GM12891 (cell line): ENCODE measurements at places on chromosomes 7 and 10.

DNA sequence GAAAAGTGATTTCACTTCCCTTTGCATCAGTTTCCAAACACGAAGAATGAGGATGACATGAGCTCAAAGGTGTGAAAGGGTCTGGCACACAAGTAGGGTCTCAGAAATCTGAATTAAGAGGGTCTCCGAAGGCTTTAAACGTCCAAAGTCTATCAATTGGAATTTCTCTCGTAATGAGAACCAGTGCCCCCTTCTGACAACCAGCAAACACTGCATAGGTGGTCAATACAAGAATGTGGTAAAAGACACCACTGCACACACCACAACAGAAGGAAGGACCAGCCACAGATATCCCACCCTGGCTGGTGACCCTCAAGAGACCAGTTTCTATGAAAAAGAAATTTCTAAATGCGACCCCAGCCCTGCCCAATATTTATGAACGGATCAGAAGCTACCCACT, 78.1 kb downstream of the CALN1 start:
- no peak for DNase-seq

GRCh38 chr10:29757551-29758297, 123.0 kb upstream of the SVIL start:
- DNase-seq = no peak

- no peak for DNase-seq
Measured at GRCh38 chr10:133306941-133307379, 1.7 kb downstream of the TUBGCP2 start.

DNA sequence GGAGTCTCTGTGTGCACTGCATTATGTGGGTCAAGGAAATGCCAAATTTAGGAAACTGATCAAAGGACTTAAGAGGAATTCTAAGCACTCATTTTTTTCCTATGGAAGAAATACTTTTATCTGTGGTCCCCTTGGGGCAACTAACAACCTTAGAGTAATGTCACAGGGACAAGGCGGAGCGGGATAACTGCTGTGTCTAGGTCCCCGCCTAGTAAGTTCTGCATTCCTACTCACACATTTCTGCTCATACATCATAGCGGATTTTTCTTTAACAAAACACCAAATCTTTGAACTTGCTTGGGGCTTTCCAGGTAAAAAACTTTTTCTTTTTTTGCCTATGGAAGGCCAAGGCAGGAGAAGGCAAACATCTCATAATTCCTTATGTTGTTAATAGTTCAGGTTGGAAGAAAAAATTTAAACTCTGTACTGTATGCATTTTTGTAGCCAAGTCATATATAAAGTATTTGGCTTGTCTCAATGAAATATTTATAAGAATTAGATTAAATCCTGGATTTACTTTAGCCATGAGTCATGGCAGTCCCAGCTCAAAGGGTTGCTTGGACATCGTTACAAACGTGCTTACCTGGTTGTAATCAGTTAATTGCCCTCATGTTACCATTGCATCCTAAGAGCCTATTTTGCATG, 285.0 kb downstream of the PHTF2 start:
- DNase-seq = no peak

GRCh38 chr10:71938211-71938610, 26.0 kb upstream of the CHST3 start:
- no peak for DNase-seq

DNA sequence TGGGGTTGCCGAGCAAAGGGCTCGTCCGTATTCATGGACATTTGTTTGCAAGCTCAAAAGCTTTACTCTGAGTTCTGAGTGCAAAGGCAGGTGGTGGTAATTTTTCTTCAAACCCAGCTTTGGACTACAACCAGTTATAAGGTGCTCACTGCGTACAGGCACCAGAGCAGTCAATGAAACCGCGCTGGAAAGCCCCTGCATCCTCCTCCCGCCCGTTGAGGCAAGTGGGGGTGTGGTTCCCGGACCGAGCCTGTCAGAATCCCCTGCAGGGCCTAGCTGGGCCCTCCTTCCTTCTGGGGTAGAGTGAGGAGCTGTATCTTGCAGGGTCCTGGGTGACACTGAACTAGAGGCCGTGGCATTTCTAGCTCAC, 22.3 kb downstream of the AMZ1 start:
- peak; percentile 67 for DNase-seq

DNA sequence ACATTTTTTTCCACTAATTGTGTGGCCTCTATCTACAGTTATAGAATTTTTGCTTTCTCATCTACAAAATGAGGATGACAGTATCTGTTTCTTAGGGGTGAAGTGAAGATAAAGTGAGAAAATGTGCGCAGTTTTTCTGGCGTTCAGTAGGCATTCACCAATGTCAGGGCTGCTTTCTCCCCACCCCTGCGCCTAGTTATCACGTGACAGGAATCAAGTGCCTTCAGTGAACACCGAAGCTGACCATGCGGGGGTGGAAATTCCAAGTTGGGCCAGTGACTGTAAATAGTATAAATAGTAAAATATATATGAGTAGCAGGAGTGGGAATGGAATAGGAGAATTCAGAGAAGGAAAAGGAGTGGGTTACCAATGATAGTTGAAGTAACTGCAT, 77.4 kb downstream of the TAF3 start:
- no peak for DNase-seq

- no peak for DNase-seq
Measured at GRCh38 chr7:22853674-22854157, 31.1 kb upstream of the TOMM7 start.

DNA sequence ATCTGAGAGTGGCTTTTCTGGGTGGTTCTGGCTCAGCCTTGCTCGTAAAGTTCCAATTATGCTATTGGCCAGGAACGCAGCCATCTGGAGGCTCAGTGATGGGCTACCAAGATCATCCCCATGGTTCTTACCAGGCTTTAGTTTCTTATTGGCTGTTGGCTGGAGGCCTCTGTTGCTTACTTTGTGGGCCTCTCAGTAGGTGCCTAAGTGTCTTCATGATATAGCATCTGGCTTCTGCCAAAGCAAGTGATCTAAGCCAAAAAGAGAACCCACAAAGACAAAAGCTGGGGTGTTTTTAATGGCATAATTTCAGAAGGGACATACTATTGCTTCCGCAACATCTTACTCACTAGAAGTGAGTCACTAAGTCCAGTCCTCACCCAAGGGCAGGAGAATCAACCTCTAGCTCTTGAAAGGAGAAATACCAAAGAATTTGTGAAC, 132.0 kb upstream of the MDFIC start:
- no peak for DNase-seq

GRCh38 chr7:16084370-16084769, 337.0 kb downstream of the CRPPA start:
- no peak for DNase-seq

DNA sequence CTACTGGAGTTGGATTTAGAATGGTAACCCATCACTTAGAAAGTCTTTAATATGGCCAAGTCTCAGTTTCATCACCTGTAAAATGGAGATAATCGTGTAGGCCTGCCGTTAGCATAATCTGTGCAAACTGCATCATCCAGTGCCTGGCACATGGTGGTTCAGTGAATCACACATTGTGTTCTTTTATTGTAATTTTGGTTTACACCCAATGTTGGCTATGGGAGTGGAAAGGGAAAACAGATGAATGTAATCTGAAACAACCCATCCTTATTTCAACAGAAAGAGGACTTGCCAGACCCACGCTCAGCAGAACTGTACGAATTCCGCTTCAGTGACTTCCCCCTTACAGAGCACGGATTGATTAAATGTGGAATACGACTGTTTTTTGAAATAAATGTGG, 27.5 kb downstream of the PDE6C start:
- DNase-seq = no peak

DNA sequence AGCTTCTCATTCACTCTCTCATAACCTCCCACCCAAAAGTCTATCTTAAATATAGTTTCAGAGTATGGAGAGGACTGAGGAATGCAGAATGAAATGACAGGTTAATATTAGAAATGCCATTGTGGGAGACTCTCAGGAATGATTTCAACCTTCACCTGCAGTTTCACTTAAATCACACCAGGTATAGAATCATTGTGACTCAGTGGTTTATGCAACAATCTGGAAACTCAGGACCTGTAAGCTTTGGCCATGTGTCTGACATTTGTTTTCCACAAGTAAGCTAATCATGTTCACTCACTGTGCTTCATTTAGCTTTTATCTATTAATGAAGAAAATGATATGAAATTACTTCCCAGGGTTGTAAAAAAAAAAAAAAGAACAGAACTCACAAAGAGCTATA, 8.7 kb upstream of the PTPN12 start:
- DNase-seq = no peak

GRCh38 chr7:134891262-134891695, 95.0 kb upstream of the AGBL3 start:
- no peak for DNase-seq

DNA sequence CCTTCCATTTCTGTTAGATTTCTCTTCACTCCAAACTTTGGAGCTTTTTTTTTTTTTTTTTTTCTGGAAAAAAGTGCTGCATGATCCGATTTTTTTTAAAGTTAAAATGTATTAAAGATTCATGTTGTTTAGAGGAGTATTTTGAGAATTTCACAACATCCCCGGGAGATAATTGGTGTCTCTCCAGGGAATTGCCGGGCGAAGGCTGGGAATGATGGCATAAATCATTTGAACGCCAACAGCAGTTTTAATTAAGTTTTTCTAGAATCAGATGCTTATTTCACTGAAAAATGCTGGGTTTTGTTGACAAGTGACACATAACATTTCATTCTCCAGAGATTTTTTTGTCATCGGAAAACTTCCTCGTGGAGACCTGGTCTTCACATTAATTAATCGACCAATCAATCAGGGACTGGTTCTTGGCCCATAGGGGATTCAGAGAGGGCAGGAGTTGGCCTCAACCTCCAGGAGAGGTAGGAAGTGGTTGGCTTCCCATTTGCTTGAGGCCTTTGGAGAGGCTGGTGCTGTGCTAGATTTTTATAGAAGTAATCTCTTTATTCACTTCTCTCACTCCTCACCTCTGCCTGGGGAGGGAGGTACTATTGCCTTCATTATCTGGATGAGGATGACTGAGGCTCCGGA, 439.4 kb downstream of the TYW1 start:
- no peak for DNase-seq

DNA sequence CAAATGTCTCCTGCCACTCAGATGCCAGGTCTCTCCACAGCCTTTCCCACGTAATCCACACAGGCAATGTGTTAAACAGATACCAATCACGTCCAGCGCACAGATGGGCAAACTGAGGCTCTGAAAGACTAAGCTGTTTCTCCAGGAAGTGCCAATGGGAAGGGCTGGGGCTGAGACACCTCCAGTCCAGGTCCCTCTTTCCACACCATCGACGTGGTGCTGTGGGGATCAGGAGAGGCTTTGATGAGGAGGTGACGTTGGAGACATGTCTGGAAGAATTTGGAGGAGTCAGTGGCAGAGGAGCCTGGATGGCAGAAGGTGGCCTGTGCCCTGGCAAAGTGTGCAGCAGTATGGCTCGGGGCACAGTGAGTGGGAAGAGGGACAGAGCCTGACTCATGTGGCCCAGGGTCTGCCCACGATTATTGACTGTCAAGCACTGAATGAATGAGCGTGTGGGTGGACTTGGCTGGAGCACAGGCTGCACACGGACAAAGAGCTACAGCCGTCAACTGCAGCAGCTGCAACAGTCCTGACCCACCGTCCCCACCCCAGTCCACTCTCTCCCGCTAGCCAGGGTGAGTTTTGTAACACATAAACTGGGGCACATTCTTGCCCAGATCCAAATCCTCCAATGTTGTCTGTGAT, 40.8 kb upstream of the HSPA12A start:
- no peak for DNase-seq

DNA sequence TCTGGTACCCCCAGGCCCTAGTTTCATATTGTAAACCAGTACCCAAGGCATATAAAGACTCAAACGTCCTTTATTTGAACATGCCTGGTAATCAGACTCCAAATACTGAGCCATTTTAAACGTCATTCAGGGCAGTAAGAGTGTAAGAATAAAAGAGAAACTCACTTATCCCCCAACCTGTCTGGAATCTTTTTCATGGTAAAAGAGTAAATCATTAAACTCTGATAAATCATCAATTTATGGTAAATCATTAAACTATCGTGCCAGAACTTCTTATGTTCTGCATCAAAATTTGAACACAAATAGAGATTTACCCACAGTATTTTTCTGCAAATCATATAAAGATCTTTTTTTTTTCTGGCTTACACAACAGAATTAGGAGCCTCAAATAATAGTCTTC, 734.3 kb upstream of the POT1 start:
- DNase-seq = no peak

- DNase-seq = no peak
Measured at GRCh38 chr7:33504266-33504665, 374.9 kb downstream of the BBS9 start.

DNA sequence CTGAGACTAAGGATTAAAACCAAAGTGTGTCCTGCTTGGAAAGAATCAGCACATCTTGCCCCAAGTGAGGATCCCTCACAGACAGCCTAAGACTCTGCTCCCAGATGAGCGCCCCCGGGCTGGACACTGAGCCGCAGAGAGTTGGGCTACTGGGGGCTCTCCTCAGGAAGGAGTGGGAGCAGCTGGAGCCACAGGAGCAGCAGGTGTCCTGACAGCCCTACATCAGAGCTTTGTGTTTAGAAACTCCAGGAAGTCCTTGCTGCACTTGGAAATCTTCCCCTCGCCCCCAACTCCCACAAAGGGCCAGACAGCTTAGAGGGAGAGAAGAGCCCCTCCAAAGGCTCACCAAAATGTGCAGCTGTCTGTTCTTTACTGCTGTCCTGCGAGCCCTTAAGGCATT, 172.2 kb downstream of the HERPUD2 start:
- no peak for DNase-seq

DNA sequence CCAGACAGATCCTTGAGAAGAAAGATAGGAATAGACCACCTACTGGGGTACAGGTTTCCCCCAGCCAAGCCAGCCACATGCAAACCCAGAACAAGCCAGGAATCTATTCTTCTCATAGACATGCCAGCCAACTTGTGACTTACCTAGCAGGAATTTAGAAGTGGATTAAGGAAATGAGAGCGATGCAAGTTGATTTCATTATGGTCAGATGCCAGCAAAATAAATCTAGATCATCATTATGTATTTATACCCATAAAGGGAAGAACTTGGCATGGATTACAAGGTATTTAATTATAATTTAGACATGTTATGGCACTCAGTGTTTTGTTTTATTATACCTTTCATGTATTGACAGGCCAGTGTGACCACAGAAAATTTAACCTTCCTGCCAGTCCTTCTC, 32.8 kb downstream of the SLC35G1 start:
- no peak for DNase-seq

DNA sequence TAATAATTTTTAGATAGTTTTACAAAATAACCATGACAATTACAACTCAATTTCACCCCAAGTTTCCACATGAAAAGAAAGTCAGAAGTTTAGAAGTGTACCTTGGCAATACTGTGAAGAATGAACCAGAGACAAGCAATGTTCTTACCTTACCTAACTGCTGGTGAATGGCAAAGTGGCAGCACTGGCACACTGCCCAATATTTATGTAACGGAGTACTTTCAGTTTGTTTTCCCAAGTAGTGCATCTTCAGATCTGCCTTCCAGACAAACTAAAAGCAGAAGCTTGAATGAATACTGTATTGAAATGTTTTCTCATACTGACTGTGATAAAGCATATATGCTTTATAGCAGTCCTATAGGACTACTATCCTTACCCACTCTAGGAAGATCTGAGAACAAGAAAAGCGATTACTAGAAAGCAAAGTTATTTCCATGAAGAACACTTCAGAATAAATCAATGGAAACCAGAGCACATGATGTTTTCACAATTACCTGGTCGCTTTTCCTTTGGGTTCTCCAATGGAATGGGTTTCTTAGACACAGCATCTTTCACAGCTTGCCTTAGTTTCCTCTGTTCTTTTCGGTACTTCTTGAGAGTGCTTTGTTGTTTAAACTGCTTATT, 1.5 kb downstream of the NOC3L start:
- DNase-seq = no peak
